ENCODE measurements at places on chromosomes 5 and 9.

DNA sequence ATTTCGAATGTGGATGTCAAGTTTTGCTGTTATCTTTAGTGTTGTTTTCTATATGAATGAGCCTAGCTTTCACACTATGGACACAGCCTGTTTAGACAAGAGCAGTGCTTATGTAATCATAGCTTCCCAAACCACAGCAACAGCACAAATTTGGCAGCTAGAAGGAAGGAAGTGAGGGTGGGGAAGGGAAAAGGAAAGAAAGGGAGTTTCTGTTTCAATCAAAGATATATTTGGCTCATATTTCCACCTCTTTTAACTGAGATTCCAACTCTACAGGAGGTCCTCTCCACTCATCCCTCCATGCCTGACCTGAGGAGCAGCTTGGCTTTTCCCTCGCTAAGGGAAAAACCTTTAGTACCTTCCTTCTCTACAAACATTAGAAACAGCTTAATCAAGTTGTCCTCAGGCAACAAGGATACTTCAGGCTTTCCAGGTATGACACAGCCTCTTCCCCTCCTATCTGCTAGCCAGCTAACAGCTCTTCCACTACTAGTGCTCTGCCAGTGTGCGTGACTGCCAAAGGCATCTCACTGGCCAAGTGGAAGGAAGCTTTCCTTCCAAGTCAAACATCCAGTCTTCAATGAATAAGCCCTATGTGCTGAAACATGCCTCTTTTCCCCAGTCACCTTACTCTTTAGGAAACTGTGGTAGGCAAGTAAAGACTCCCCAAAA, 268.6 kb upstream of the PTGER4 start:
- DNase-seq: no peak

- no peak for DNase-seq
These were observed 74.2 kb upstream of the OTULINL start for GRCh38 chr5:14507156-14507941.

DNA sequence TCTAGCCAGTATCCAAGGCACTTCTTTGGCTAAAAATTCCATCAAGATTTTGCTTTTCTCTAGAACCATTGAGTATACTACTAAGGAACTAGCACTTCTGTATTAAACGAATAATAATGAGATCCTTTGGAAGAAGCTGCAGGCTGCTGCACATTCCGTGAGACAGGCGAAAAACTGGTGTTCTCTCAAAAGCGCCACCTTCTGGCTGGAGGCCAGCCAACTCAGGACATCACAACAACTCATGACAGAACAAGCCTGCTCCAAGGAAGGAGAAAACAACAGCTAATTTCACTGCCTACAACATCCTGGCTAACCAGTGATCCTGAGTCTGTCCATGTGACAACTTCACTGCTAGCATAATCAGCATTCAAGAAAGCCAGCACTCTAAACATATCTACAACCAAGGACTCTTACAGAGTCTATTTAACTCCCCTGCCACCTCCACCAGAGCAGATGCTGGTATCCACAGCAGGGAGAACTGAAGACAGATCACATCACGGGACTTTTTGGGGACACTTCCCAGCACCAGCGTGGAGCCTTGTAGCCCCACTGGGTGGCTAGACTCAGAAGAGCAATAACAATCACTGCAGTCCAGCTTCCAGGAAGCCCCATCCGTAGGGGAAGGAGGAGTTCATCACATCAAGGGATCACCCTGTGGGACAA, 150.5 kb downstream of the YTHDC2 start:
- no peak for DNase-seq

DNA sequence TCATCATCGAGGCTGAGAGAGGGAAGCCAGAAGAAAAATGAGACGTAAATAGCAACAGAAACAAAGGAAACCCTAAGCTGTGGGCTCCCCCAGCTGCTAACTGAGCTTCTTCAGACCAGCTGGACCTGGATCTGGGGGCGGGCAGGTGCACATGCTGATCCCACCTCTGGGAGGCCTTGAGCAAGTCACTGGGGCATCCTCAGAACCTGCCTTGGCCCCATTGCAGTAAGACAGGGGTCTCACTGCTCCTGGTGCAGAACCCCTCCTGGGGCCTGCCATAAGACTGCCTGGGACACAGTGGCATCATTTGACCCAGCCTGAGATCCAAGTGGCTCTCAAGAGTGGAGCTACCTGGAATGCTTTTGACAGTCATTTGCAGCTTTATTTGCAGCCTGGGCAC, 77.4 kb downstream of the PHF2 start:
- no peak for DNase-seq

- DNase-seq: no peak
These were observed 68.5 kb upstream of the HSPB3 start for GRCh38 chr5:54387031-54387430.

- no peak for DNase-seq
These were observed 153.4 kb downstream of the HSPA4 start for GRCh38 chr5:133205204-133205603.

GRCh38 chr9:24487250-24487861, 58.3 kb downstream of the IZUMO3 start:
- DNase-seq: no peak

DNA sequence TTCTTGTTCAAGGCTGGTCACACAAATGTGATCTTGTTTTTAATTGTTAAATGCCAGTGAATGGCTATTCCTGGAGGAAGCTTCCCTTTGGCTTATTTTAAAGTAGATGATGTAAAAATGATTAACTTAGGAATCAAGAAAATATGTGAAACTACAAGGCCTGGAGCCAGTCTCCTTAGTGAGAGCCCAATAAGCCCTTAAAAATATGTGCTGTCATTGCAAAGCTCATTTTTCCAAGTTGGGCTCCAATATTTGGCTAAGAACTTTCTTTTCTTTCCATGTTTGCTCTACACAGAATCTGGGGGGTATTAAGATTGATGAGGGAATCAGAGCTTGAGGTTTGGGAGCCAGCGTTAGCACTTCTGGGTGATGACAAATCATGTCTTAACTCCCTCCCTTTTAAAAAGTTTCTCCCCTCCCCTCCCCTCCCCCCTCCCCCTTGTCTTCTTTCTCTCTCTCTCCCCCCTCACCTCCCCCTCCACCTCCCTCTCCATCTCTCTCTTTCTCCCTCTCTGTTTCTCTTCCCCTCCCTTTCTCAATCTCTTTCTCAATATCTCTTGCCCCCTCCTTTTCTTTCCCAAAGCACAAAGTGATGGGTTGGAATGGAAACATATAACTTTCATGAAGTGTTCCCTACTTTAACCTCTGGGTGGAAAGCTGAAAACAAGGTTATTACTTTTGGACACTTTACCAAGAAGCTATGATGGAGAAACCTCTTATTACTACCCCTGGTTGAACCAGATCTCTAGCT, 86.0 kb downstream of the FBXL7 start:
- no peak for DNase-seq

- no peak for DNase-seq
These were observed 203.8 kb downstream of the TSSK1B start for GRCh38 chr5:113230711-113231652.

DNA sequence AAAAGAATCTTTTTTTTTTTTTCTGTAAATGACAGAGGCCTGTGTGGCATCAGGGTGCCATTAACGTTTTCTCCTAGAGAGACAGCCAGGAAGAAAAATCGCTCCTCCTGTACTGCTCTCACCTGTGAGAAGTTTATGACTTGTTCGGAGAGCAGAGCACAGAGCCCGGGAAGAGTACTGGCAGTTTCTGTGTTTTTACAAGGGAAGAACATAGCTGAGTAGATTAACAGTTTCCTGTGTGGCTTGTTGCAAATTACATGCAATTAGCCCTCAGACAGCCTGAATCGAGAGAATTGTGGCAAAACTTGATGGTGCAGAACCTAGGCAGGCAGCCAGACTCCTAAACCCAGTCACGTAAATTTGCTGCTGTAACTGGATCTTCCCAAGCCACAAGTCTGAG, 32.1 kb downstream of the PRKACG start:
- no peak for DNase-seq

DNA sequence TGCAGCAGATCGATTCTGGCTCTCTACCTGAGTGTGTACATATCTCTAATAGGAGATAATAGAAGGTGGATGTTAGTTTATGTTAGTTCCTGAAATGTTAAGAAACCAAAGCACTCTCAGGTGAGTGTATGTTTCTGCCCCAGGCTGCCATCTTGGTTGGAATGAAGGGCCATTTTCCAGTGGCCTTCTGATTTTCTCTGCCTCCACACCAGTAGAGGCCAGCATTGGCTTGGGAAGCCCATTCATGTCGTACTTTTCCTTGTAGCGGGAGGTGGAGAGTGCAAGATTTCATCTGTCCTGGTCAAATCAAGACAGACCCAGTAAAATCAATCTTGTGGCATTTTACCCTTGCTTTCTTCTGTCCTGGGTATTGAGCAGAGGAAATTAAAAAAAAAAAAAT, 91.0 kb downstream of the GAS1 start:
- no peak for DNase-seq

- DNase-seq: no peak
These were observed 389.4 kb upstream of the SLC24A2 start for GRCh38 chr9:20178197-20178596.

DNA sequence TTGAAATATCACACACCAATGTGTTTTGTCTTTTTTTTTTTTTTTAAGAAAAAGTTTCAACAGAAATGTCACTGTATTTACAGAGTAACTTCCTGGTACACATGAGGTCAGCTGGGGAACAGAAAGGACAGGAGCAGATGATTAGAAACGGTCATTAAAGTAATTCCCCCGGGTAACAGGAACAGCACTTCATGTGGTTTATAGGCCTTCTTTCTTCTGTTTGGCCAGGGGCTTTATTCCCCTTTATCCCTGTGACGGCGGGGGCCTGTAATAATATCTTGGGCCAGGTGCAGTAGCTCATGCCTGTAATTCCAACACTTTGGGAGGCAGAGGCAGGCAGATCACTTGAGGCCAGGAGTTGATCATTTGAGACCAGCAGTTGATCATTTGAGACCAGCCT, 30.5 kb upstream of the MSH3 start:
- no peak for DNase-seq

GRCh38 chr5:127386557-127386956, 96.0 kb downstream of the MEGF10 start:
- DNase-seq: no peak

- DNase-seq: no peak
These were observed 375.0 kb upstream of the RFX3 start for GRCh38 chr9:3900673-3901318.

DNA sequence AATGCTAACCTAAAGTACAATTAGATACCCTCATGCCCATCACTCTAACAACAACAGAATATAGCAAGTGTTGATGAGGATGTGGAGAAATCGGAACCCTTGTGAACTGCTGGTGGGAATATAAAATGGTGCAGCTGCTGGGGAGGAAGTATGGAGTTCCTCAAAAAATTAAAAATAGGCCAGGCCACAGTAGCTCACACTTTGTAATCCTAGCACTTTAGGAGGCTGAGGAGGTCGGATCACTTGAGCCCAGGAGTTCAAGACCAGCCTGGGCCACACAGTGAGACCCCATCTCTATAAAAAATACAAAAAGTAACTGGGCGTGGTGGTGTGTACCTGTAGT, 18.0 kb upstream of the MRNIP start:
- DNase-seq: no peak

- no peak for DNase-seq
These were observed 58.0 kb downstream of the UBE2QL1 start for GRCh38 chr5:6506611-6507010.

DNA sequence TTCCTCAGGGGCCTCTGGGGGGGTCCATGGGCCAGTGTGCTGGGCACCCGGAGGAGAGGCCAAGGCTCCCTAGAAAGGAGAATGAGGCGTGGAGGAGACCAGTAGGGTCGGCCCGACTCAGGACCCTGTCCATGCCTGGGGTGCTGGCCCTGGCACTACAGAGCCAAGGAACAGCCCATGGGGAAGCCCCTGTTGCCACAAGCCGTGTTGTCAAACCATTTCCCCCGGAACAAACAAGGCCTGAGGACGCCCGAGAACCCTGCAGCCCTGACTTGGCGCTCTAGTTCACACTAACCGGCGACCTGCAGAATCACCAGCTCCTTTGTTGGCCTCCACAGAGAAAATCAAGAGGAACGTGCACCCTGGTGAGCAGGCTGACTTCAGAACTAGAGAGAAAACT, 41.6 kb upstream of the SLC12A7 start:
- no peak for DNase-seq

Measured in T-helper 1 cell (primary cell).